A673 (cell line): ENCODE measurements at places on chromosomes 13 and 19.

- peak; percentile 96 for DNase-seq
Observed at GRCh38 chr13:51785712-51786424, 18.1 kb downstream of the DHRS12 start.

GRCh38 chr13:34143637-34144036 lies 325.7 kb downstream of the RFC3 start:
- DNase-seq = no peak

- no peak for DNase-seq
Observed at GRCh38 chr13:46385946-46386345, 1.1 kb downstream of the RUBCNL start.

DNA sequence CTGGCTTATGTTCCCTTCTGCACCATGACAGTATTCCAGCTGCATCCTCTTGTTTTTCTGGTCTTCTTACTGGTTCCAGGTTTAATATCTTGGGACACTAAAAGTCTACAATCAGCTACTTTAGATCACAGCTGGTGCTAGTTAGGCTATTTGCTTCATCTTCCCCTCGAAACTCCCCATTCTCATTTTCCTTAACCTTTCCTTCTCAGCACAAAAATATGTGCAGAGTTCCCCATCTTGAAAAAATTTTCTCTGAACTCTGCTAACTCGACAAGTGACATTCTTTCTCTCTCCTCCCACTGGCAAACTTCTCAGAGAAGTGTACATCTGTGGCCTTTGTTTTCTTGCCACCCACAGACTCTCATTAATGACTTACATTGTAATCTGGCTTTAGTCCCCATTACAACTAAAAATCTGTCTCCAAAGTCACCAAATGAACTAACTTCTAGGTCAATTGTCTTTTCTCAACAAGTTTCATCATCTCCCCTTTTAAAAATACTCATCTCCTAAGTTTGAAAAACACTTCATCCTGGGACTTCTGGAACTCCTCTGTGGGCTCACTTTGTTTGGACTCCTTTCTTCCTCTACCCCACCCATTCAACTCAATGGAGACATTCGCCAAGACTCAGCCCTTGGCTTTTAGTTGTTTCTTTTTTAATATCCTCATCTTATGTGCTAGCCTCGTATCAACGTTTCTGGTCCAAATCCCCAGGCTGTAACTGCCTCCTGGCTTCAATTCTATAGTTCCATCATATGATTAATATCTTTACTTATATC lies 7.1 kb upstream of the KL start:
- no peak for DNase-seq

DNA sequence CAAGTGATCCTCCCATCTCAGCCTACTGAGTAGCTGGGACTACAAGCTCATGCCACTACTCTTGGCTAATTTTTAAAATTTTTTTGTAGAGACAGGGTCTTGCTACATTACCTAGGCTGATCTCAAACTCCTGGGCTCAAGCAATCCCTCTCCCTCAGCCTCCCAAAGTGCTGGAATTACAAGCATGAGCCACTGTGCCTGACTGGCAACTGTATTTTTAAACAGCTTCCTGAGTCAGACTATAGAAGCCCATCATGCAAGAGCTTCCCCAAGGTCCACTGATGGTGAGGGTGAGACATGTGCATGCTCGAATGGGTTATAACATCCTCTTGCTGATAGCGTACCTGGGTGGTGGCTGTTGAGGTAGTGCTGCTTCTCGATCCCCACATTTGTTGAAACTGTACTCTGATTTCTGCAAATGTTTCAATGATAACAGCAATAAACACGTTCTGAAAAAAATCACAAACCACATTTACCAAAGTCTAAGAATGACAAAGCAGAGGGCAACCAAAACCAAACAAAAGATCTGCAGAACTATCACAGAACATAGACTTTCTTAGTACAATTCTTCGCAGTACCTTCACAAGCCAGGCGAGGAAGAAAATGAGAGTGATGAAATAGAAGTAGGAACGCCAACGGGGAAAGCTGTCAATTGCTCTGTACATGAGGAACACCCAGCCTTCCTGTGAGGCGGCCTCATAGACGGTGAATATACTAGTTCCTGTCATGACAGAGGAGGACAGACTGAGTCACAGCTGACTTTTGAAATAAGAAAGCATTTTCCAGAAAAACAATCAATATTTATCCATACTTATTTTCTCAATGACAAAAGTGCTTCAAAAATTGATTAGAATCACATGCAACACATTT lies 124.4 kb downstream of the NALCN start:
- no peak for DNase-seq

- no peak for DNase-seq
Observed at GRCh38 chr13:58704953-58705352, 1073.4 kb downstream of the PCDH17 start.

DNA sequence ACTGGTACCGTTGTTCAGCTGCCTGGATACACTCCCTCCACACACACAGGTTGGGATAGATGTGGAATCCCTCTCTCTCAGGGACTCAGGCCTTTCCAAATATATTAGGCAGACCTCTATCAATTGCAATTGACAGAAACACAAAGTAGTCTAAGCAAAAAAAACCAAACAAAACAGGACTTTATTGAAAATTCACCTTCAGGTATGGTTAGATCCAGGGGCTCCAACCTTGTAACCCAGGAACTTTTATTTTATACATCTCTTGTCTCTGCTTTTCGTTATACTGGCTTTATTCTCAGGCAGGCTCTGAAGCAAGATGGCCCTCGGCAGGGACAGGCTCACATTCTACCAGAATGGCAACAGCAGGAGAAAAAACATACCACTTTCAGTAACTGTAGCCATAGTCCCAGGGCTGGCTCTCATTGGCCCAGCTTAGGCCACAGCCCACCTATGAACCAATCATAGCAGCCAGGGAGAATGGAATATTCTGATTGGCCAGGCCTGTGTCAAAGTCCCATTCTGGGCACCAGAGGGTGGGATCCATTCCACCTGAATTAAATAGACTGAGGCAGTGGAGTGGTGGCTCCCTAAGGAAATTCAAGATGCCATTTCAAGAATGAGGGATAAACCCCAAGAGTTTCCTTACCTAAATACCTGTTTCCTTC lies 13.1 kb upstream of the CEACAM19 start:
- DNase-seq = peak; percentile 22

- no peak for DNase-seq
Observed at GRCh38 chr13:98791611-98792010, 39.1 kb upstream of the SLC15A1 start.

- no peak for DNase-seq
Observed at GRCh38 chr19:20926796-20927195, 3.7 kb downstream of the ZNF85 start.

DNA sequence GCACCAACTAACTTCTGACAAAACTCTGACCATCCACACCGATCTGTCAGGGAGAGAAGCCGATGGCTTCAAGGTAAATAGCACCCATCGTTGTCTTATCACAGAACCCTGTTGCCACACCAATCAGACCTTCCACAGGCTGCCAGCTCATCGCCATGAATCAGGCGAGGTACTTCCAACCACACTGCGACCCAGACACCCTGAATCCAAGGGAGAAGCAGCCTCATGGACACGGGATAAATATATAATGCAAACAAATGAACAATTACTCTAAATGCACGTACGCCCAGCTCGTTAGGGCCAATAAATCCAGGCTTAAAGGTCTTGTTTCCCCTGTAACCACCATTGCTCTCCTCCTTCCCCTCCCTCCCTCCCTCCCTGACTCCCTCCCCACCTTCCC lies 20.8 kb downstream of the RANBP3 start:
- no peak for DNase-seq

DNA sequence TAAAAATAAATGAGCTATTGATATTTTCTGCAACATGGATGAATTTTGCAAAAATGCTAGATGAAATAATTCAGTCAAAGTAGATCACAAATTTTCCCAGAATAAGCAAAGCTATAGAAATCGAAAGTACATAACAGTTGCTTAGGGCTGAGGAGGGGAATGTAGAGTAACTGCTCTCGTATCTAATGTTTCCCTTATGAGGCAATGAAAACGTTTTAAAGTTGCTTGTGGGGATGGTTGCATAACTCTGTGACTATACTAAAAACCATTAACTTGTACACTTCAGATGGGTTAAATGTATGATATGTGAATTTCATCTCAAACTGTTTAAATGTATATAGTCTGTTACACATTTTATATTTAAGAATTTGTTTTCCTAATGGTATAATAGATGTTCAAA lies 231.7 kb downstream of the GGACT start:
- DNase-seq = no peak

- DNase-seq = peak; percentile 26
Observed at GRCh38 chr13:92843549-92843948, 383.1 kb upstream of the GPC6 start.

- DNase-seq = no peak
Observed at GRCh38 chr19:19059837-19060611, 3.8 kb upstream of the SLC25A42 start.

DNA sequence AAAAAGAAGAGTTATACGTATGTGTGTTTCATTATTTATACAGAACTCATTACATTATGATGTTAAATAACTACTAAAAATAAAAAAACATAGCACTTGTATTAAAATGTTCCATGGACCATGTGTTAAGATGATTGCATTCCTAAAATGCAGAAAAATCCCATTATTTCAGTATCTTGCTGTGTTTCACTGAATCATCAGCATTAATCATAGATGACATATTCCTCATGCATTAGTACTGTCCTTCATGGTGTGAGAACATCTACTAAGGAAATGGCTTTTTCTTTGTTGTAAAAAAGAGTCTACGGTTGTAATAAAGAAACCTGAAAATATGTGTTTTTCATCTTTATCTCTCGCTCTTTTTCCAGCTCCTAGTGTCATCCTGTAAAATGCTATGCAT lies 416.5 kb downstream of the FGF14 start:
- DNase-seq = peak; percentile 70

DNA sequence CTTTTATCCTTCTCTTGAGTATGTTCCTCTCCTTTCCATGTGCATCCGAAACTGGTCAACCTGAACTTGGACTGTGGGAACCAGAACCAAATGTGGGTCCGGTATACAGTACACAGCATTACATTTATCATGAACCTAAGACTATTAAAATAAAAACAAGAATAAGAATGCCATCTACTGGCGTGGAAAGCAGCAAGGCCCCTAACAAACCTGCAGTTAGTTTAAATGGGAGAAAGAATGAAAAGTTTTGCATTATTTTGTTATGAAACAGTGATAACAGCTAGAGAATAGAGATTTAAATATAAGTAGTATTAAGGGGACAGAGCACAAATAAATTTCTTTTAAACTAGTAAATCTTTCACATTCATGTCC lies 159.5 kb downstream of the RBM26 start:
- DNase-seq = peak; percentile 3

DNA sequence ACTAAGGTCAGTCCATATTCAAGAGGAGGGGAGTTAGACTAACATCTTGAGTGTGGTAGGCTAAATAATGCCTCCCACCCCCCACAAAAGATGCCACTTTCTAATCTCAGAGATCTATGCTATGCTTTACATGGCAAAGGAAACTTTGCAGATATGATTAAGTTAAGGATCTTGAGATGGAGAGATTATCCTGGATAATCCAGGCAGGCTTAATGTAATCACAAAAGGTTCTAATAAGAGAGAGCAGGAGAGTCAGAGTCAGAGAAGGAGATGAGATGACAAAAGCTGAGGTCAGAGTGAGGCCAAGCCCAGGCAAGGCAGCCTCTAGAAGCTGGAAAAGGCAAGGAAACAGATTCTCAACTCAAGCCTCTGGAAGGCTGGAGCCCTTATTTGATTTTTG lies 1011.6 kb downstream of the PCDH9 start:
- no peak for DNase-seq

GRCh38 chr13:64234255-64234654 lies 2818.6 kb upstream of the PCDH20 start:
- DNase-seq = peak; percentile 38

GRCh38 chr13:51212758-51213157 lies 9.4 kb upstream of the FAM124A start:
- DNase-seq = no peak

GRCh38 chr19:30175987-30176386 lies 196.2 kb upstream of the ZNF536 start:
- no peak for DNase-seq

GRCh38 chr19:34225659-34226015 lies 28.7 kb upstream of the GARRE1 start:
- DNase-seq = no peak

- DNase-seq = no peak
Observed at GRCh38 chr19:15863272-15863671, 34.6 kb downstream of the CYP4F2 start.

DNA sequence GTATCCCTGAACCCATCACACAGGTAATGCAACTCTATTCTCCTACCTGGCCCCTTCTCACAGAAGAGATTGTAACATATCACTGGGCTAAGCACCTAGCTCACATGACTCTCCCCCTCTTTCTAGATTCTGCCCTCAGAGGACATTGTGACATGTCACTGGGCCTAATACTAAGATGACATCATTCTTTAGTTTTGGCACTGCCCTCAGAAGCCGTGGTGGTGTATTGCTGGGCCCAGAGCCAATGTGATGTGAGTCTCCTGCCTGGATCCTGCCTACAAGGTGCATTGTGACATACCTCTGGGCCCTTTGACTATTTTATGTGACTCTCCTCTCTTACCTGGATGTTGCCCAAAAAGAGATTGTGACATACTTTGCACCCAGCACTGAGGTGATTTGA lies 21.4 kb upstream of the ZNF730 start:
- no peak for DNase-seq

- no peak for DNase-seq
Observed at GRCh38 chr13:66180836-66181235, 1049.3 kb downstream of the PCDH9 start.

- DNase-seq = no peak
Observed at GRCh38 chr19:32896516-32897214, 27.1 kb upstream of the SLC7A9 start.

DNA sequence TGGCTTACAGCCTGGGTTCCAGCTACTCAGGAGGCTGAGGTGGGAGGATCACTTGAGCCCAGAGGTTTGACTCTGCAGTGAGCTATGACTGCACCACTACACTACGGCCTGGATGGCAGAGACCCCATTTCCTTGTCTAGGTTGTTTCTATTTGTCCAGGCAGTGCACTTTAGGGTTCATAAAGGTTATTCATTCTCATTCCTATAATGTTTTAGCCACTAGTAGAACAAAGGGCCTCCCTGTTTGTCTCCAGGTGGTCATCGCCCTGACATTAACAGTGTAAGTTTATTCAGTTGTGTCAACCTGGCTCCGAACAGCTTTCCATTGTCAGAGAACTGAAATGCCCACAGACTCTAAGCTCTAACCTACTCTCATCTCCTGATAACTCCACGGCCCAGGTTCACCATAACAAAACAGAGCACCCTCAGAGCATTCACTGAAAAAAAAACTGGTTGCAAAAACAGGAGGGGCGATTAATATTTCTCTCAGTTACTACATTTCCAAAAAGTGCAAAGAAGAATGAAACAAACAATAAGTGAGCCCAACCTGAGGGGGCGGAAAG lies 37.1 kb downstream of the SMAD9 start:
- DNase-seq = no peak

DNA sequence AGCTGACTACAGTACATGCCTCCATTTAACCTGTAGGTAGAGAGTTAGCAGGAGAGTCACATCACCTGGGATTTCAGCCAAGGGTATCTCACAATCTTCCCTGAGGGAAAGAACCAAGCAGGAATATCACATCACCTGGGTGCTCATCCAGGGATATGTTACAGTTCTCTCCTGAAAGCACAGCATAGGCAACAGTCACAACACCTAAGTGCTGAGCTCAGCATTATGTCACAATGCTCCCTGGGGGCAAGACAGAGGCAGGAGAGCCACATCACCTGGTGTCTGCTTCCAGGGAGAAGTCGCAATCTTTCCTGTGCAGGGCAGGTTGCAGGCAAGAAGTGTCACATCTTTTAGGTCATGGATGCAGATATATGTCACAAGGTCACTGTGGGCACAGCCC lies 9.4 kb upstream of the ZNF91 start:
- DNase-seq = no peak
